ENCODE measurements at places on chromosomes 1 and 21.

- DNase-seq = no peak
Observed at GRCh38 chr1:234518876-234519275, 39.9 kb upstream of the TARBP1 start.

DNA sequence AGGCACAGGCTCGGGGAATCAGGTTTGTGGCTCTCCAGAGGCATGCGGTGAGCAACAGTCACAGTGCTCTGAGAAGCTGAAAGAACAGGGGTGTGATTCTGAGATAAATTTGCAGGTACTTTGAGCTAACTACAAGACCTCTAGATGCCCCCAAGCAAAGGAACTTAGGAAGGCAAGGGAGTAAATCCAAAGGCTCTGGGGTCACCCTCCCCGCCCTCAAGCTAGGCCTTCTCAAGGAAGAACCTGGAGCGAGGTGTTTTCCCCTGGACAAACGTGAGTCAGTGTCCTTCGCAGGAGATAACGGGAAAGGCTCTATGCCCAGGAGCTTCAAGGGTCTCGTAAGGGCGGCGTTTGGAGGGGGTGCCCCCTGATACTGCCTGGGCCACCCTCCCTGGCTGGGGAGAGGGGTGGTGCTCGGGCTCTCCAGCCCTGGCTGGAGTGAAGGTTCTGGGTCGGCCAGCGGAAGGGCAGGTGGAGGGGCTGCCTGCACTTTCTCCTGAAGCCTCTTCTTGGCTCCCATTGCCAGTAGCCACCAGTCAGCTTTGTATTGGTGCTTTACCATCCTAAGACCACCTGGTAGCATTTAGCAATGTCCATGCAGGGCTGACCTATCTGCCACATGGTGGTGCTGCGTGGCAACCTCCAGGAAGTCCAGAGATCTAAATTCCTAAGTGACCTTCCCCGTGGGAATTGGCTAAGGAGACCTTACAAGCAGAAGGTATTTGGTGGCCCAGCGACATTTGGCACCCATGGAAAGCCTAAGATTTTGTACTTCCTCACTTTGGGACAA is 44.0 kb downstream of the GPR161 start:
- DNase-seq = peak; percentile 8

DNA sequence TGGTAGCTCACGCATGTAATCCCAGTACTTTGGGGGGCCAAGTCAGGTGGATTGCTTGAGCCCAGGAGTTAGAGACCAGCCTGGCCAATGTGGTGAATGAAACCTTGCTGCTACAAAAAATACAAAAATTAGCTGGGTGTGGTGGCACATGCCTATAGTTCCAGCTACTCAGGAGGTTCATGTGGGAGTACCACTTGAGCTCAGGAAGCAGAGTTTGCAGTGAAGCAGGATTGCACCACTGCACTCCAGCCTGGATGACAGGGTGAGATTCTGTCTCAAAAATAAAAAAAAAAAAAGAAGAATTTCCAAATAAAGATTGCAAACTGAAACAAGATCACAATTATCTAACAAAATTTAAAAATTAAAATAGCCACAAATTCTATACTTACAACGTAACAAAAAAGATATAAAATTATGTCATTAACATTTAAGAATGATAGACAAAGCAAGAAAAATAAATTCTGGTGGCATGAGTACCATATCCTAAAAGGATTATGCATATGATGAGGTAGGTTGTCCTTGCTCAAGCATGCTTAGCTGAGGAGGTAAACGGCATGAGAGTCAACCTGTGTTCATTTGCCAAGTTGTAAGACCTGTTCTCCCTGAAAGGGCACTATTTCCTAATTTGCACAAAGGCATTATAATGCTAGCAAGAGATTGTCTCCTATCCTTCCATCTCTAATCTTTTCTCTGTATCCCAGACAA is 20.2 kb downstream of the IPP start:
- DNase-seq = no peak

- DNase-seq = no peak
Observed at GRCh38 chr1:47388030-47388890, 27.8 kb upstream of the FOXE3 start.

- DNase-seq = peak; percentile 41
Observed at GRCh38 chr1:156860628-156861423, at the start of gene NTRK1. NTRK1 (plus strand) TSS chr1:156860865; CDS start chr1:156860935, 70 bp downstream.

DNA sequence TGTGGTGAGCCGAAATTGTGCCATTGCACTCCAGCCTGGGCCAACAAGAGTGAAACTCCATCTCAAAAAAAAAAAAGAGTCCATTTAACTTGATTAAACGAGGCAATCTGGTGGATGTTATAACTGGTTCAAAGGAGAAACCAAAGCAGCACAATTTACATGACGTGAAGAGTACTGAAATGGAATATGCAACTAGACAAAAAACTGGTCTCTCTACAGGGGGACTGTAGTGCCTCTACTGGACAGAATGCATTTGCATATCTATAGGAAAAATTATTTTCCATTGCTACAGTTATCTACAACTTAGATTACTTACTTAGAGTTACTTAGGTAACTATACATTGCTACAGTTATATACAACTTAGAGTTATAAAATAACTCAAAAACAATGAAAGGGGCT is 2.7 kb upstream of the CAPN2 start:
- DNase-seq = no peak

- DNase-seq = no peak
Observed at GRCh38 chr1:78339490-78339889, 151.3 kb upstream of the PTGFR start.

GRCh38 chr1:176199707-176200106 is 7.4 kb downstream of the COP1 start:
- no peak for DNase-seq

DNA sequence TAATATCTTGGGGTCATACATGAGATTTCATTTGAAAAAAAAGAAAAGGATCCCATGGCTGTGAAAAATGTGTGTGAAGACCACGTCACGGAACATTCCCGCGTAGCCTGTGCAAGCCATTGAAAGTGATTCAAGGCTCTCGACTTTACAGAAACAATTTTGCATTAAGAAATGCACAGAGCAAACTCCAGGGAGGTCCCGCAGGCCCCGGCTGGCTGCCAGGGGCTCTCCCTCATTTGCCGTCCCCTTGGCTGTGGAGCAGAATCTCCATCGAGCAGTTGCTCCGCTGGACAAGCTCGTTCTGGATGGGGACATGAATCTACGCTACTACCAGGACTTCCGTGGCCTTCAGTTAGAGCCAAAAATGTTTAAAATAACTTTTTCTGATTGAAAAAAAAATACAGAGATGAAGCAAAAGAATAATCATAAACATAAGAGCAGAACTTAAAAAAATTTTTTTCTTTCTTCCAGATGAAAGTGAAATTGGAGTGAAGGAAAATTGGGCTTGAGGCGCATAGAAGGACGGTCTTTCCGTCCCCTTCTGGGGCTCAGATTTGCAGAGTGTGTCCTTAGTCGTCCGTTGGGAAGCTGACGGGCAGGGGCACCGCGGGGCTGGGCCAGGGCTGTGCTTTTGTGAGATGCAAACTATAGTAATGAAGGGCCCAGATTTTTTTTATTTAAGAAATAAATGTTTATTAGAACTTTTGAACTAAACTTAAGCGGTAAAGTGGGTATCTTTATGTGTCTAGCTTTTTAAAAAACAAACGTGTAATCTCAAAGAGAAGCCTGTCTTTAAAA is 68.1 kb upstream of the ARHGEF16 start:
- DNase-seq = no peak

GRCh38 chr21:39869141-39869818 is 2.0 kb downstream of the PCP4 start:
- no peak for DNase-seq

GRCh38 chr1:234072793-234073192 is 168.3 kb downstream of the SLC35F3 start:
- DNase-seq = no peak

- peak; percentile 22 for DNase-seq
Observed at GRCh38 chr1:109229531-109230127, 15.9 kb downstream of the SARS1 start.

DNA sequence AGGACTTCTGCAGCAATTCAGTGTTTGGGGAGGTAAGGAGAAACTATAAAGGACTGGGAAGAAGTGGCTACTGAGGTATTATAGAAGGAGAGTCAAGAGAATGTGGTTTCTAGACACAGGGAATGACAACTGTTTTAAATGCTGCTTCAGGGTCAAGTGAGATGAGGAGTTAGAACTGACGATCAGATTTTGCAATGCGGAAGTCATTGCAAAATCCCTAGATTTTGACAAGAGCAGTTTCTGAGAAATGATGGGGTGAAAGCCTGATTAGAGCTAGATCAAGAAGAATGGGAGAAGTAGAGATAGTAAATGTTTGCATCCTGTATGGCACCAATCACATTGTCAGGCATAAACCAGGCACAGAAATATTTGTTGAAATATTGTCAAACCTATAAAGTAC is 4.7 kb upstream of the TSNAX start:
- DNase-seq = no peak

GRCh38 chr1:213783893-213784292 is 203.9 kb upstream of the PROX1 start:
- no peak for DNase-seq

- DNase-seq = no peak
Observed at GRCh38 chr1:204383163-204383904, 23.6 kb upstream of the PLEKHA6 start.

- DNase-seq = no peak
Observed at GRCh38 chr1:57112148-57112547, 146.3 kb upstream of the C8B start.

DNA sequence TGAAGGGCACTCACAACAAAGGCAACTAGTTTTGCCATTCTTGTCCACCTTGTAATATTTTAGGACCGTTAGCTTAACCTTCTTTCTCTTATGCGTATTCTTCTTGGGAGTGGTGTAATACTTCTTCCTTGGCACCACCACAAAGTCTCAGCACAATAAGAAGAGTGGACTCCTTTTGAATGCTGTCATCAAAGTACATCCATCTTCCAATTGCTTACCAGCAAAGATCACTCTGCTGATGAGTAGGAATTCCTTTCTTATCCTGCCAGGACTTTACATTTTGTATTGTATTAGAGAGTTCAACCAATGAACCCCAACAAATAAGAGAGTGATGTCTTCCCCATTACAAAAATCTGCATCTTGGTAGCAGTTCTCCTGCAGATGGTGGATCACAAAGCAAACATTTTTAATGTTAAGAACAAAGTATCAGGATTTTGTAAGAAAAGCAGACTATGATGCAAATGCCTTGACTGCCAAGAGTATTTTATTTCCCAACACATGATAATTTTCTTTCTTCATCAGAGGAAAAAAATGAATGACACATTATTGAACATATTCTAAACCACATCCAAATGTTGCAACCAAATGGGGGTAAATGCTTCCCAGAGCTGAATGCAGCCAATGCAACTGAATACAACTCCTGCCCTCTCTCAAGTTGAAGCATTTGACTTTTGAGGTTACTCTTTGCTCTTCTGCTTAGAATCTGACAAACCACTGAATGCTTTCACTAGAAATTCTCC is 5.1 kb upstream of the ARNT start:
- no peak for DNase-seq

GRCh38 chr1:50491142-50491541 is 67.9 kb upstream of the DMRTA2 start:
- no peak for DNase-seq

GRCh38 chr1:199959775-199960110 is 67.8 kb upstream of the NR5A2 start:
- no peak for DNase-seq

DNA sequence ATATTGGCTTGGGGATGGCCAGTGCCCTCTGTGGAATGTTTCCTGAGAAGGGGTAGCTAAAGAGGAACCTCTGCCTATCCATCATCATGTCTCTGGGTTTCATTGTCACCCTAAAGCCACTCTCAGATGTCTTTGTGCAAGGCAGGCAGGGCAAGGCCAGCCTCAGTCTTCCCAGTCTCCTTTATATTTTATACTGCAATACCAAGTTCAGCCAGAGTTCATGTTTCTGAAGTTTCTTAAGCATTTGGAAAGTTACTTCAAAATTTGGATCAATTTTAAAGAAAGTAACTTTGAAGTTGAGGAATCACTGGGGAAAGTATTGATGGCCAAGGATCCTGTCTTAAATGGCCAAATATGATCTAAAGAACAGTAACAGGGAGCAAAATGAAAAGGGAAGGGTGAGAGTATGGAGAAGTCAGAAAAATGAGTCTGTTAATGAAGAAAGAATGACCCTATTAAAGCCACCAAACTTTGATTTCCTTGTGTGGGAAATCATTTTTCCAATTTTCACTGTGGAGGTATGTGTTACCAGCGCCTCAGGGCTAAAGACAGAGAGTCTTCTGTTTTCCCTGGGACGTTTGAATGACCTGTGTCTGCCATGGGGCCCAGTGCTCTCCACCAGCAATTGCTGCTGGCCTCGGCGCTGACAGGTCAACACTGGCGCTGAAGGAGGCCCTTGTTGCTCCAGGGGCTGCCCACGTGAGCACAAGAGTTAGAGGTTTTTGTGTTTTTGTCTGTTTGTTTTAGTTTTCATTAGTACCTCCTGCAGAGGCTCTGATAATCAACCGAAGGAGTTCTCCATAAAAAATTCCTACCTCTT is 93.9 kb downstream of the ATP5PO start:
- DNase-seq = no peak

DNA sequence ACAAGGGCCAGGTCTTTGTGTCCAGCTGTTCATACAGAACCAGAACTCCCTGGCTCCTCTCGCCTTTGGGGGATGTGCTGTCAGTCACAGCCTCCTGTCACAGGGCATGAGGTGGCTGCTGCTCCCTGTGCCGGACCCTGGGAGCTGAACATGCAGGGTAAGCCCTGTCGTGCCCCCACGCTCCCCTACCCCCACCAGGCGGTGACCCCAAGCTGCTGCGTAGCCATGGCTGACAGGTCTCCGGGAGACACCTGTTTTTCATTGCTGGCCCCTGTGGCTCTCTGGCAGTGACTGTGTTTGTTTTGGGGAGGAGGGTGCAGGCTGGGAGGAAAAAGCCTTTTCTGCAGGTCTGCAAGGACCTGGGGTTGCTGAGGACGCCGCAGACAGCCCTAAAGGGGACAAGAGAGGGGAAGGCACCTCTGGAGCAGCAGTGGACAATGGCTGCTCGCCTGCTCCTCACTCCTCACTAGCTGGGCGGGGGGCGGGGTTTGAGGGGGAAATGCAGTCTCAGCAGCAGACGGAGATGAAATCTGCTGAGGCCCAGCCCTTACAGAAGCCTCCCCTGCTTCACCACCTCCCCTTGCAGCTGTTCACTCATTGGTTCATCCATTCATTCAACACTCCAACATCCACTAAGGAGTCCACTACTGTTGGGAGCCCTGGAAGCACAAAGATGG is 81.4 kb downstream of the TRABD2B start:
- no peak for DNase-seq

GRCh38 chr1:23469372-23469982 is 14.5 kb downstream of the ASAP3 start:
- no peak for DNase-seq

- DNase-seq = no peak
Observed at GRCh38 chr1:24934310-24935195, 4.5 kb upstream of the RUNX3 start.

Data from NCI-H187 (cell line).